ENCODE measurements at places on chromosomes 12 and 14.

GRCh38 chr12:124169577-124170284 lies 125.2 kb upstream of the RFLNA start:
- no peak for DNase-seq

GRCh38 chr12:3216726-3217682 lies 139.8 kb downstream of the TSPAN9 start:
- DNase-seq, result peak; percentile 31

DNA sequence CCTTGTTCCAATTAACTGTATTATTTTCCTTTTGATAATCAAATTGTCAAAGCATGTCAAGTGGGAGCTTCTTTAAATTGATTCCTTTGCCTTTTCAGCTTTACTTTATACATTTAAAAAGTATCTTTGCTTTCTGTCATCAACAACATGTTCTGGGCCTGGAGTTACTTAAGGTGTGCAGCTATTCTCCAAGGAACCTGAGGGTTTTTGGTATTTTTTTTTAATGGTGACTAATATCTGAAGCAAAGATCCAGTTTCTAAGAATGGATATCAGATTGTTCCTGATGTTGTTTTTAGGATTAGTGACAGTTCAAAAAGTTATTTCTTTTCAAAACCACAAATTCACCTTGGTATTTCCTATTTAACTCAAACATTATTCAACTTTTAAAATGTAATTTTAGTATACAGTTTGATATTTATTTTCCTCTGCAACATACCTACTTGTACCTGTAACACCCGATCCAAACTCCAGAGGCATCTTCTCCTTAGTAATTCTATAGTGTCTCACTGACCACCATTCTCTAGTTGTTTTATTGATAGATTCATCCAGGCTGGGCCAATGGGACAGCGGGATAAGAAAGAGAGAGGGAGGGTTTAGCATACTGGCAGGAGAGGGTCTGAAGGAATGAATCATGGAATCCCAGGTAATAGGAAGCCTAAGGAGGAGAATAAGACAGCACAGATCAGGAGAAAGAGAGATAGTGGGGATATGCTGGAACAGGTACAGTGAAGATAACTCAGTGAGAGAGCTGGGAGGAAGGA lies 3.1 kb downstream of the CBLN3 start:
- no peak for DNase-seq

- DNase-seq, result no peak
Observed at GRCh38 chr12:63047146-63047545, 103.9 kb downstream of the AVPR1A start.

DNA sequence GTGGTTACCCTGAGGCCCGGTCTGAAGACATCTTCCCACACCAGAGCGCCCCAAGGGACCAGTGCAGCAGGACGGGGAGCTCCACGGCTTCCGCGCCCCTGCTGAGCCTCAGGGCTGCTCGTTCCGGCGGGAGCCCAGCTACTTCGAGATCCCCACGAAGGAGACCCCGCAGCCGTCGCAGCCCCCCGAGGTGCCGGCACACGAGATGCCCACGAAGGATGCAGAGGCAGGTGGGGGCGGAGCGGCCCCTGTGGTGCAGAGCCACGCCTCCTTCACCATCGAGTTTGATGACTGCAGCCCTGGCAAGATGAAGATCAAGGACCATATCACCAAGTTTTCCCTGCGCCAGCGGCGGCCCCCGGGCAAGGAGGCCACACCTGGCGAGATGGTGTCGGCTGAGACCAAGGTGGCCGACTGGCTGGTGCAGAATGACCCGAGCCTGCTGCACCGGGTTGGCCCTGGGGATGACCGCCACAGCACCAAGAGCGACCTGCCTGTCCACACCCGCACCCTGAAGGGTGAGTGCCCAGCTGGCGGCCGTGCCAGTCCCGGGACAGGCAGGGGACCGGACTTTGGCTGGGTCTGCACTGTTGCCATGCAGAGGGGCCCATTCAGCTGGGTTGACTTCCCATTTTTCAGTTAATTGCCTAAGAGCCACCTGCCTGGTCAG lies 18.1 kb downstream of the CEP170B start:
- DNase-seq, result no peak

DNA sequence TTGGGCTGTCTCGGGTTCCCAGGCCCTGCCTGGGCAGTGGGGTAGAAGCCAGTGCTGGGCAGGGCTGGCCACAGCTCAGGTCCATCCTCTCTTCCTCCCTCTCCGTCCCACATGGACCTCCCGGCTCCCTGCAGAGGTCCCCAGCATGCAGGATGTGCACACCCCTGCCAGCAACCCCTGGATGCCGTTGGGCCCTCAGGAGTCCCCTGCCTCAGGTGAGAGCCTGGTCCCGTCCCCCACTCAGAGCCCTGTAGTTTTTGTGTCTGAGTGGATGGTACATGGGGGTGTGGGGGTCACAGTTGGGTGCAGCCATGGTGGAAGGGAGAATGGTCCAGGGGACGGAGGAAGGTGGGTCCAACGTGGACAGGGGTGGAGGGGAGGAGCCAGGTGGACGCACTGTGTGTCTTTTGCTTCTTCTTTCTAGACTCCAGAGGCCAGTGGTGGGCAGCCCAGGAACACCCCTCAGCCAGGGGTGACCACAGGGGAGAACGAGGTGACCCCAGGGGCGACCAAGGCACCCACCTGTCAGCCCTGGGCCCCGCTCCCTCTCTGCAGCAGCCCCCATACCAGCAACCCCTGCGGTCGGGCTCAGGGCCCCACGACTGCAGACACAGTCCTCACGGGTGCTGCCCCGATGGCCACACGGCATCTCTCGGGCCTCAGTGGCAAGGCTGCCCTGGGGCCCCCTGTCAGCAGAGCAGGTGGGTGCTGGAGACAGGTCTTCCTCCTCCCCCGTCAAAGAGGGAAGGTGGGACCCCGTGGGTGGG lies 21.7 kb downstream of the PAPLN start:
- no peak for DNase-seq

Data from RKO (cell line).